Hematopoietic multipotent progenitor cell treated with erythropoietin and hydrocortisone succinate and interleukin-3 and kit ligand, for 17 days (in vitro differentiated cells): ENCODE measurements at places on chromosomes 5 and 9.

DNA sequence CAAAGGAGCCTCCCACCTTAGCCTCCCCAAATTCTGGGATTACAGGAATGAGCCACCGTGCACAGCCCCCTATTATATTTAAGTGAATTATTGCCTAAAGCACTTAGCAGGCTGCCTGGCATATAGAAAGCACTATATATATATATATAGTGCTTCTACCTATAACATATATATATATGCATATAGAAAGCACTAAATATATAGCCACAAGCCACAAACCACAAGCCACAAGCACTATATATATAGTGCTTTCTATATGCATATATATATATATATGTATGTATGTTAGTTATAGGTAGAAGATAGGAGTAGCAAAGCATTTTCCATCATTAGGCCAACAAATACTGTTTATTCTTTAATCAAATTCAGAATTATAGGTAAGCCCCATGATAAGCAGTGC is 185.8 kb downstream of the CWC27 start:
- no peak for DNase-seq

GRCh38 chr5:108747774-108748400 is at the start of gene FER:
TSS of gene FER (plus strand) at chr5:108747897. CDS start at chr5:108798183, 50,286 bp downstream.
- DNase-seq = peak; percentile 40

DNA sequence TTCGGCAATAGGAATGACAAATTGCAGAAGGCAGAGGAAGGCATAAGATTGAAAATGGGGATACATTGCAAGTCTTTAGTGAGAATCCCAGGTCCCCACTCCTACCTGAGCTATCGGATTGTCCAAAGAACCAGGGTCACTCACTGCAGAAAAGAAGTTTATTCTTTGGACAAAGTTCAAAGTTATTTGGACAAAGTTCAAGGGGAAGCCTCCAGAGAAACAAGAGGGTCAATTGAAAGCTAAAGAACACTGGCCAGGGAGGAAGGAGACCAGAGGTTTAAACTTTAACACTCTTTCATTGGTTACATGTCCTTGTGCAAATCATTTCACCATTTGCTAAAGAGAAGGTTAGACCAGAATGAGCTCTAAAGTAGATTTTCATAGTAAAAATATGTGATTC is 5.2 kb upstream of the UHRF2 start:
- no peak for DNase-seq

- DNase-seq = no peak
Measured at GRCh38 chr5:135079760-135080159, 45.7 kb upstream of the PITX1 start.

- DNase-seq = no peak
Measured at GRCh38 chr9:135857371-135857786, 50.0 kb downstream of the CAMSAP1 start.

GRCh38 chr5:38806775-38807258 is 39.0 kb upstream of the OSMR start:
- no peak for DNase-seq

GRCh38 chr5:40743771-40744170 is 12.0 kb downstream of the TTC33 start:
- no peak for DNase-seq

DNA sequence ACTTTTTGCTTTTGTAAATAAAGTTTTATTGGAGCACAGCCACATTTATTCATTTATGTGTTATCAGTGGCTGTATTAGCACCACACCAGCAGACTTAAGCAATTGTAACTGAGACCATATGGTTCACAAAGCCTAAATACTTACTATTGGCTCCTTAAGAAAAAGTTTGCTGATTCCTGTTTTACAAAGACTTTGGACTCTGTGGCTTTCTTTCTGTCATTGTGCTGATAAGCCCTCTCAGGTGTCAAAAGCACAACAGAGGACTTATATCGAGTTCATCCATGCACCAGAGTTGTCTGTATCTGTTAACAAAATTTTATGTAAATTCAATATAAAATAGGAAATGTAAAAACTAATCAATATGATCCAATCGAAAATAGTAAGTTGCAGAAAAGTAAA is 55.6 kb upstream of the PCSK5 start:
- DNase-seq = no peak

DNA sequence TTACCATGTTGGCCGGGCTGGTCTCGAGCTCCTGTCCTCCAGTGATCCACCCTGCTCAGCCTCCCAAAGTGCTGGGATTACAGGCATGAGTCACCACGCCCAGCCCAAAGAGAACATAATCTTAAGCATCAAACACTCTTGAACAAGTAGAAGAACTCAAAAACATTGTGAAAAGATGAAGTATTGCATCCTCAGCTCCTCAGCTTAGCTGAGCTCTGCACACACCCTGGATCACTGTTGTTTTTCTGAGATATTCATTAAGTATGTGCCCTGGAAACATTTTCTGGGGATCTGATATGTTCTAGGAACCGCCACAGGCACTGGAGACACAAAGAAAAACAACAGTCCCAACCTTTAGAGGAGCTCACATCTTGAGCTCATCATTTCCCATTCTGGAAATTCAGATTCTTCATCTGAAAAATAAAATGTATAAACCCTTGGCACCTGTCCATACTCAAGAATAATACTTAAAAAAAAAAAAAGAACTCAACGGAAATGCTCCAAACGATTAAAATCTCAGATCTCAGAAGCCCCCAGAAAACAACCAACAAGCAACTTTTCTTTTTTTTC is 62.2 kb upstream of the ZNF462 start:
- no peak for DNase-seq

DNA sequence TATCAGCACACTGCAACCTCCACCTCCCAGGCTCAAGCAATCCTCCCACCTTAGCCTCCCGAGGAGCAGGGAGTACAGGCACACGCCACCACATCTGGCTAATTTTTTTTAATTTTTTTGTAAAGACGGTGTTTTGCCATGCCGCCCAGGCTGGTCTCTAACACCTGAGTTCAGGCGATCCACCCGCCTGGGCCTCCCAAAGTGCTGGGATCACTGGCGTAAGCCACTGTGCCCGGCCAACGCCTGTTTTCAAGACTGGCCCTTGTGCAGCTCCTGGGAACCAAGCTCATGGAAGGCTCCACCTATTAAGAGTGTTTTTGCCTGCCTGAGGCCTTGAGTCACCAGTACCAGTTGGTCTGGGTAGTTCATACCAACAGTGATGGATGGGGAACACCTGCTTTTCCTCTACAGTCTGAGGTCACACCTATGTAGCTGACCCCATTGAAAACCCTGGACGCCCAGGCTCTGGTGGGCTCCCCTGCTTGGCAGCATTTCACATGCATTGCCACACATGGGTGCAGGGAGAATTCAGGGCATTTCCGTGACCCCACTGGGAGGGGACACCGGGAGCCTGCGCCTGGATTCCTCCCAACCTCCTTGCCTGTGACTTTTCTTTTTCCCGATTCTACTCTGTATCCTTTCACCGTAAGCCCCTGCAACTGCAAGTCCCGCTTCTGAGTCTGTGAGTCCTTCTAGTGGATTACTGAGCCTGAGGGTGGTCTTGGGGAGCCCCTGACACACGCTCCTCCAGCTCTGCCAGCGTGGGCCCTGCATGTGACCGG is 63.5 kb downstream of the ZNF354C start:
- DNase-seq = no peak

DNA sequence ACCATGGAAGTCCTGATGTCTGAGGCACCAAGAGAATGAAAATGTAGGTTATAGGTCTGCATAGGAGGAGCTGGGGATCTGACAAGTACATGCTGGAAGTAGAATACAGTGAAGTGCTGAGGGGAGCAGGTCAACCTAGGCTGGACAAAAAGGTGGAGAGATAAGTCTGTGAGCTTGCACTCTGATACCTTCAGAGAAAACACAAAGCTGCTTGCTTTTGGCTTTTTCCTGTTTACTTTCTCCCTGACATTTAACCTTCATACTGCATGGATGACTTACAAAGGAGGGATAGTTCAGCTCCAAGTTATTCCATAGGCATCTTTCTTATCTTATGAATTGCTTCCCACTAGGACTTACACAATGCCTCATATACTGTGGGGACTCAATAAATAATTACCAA is 256.7 kb upstream of the NREP start:
- DNase-seq = no peak

DNA sequence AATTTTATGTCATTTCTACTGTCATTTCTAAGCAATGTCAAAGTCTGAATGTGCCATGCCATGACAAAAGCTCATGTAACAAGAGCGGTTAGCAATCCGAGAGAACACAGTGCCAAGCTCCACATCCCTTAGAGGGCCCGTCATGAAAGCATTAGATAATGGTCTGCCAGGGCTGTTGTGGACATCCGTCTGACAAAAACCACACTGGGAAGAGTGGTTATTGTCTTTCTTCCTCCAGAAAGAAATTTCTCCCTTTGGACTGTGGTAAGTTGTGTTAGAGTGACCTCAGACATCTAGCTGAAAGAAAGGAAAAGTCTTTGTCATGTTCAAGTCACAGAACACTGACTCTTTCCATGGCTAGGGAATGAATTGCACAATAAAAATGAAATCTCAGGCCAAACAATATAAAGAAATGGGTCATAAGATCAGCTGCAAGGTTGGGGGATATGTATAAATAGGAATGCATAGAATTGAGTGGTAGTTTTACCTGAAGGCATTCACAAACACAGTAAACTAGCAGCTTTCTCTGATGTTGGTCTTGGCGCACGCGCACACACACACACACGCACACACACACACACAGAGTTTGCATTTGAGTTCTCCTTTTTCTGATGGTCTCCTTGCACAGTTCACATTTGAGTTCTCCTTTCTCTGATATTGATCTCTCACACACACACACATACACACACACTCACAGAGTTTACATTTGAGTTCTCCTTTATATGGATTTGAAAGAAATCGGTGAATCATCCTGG is 5.3 kb downstream of the SLC1A3 start:
- no peak for DNase-seq

- no peak for DNase-seq
Measured at GRCh38 chr5:120692325-120692724, 228.2 kb downstream of the PRR16 start.

DNA sequence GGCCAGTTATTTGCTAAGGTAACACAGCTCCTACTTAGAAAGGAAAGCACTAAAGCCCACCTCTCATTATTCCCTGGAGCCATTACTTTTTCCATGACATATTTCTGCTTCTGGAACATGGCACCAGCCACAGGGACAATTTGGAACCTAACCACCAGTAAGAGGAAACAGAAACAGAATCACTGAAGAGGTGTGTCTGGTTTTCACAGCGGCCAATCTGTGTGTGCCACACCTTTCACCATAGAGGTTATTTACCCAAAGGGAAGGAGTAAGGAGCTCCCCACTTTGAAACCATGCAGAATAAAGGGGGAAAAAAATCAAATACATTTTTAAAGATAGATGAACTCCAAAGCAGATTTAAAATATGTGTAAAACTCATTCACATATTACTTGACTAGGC is 21.1 kb downstream of the PRUNE2 start:
- no peak for DNase-seq

DNA sequence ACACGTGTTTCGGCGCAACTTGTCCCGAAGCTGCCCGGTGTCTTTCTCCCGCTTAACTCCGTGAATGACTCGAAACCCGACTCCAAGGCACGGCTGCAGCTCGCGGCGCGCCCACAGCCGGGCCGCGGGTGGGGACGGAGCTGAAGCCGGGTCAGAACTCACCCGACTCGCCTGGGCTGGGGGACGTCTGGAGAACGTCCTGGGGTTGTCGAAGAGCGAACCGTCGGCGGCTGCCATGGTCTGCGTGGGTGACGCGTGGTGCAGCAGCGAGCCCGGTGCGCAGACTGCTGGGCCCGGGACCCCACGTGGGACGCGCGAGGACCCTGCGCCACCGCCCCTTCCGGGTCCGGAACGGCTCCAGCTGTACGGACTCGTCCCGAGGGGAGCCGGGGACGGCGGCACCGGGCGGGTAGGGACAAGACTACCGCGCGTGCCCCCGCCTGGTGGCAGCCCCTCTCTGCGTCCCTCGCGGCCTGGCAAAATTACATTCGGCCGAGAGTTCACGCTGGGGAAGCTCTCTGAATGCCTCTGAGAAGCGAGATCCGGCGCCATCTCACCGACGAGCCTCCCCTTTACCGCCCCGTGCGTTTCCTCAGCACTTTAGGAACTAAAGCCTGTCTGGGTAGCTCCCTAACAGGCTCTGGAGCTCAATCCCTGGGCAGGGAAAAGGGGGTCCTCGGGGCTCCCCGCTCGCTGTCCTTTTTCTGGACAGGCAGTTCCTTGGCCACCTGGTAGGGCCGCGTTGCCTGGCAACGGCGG is at the start of gene DDX31:
Gene DDX31, minus strand, starts transcription at position 286 of the 759 bp plus-strand sequence. Its CDS starts 49 bp downstream, at position 237.
- DNase-seq = peak; percentile 91
